Activated CD8-positive, alpha-beta memory T cell treated with anti-CD3 and anti-CD28 coated beads, Interleukin-2, amount 50 U/mL, for 48 hours (primary cell): ENCODE measurements at places on chromosomes 4 and X.

DNA sequence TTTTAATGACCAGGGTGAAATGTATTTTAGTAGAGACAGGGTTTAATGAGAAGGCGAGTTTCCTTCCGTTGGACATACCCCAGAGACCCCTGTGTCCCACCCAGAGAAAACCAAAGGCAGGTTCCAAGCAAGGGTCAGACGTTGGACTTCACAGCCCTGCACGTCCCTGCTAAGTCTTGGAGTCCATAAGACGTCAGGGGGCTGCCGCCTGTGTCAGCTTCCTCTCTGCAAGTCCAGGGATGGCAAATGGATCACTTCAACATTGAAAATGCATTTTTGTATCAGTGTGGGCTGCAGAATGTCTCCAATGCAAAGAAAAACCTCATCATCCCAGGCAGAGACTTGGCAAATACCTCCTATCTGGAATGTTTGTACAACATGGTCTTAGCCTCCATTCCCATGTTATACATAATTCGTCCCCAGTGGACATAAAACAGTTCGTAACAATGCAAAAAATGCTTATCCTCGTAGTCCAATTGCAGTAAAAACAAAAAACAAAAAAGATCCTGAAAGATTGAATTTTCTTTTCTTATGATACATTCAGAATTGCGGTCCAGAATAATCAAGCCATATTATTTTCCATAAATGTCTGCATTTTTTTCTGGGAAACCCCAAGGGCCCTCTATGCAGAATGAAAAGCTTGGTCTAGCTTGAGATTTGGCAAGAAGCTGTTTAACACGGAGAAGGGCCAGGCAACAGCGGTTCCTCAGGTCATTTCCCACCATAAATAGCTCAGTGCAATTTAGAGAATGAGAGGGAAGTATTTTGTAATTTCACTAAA, 190.9 kb downstream of the SHOX start:
- no peak for DNase-seq

DNA sequence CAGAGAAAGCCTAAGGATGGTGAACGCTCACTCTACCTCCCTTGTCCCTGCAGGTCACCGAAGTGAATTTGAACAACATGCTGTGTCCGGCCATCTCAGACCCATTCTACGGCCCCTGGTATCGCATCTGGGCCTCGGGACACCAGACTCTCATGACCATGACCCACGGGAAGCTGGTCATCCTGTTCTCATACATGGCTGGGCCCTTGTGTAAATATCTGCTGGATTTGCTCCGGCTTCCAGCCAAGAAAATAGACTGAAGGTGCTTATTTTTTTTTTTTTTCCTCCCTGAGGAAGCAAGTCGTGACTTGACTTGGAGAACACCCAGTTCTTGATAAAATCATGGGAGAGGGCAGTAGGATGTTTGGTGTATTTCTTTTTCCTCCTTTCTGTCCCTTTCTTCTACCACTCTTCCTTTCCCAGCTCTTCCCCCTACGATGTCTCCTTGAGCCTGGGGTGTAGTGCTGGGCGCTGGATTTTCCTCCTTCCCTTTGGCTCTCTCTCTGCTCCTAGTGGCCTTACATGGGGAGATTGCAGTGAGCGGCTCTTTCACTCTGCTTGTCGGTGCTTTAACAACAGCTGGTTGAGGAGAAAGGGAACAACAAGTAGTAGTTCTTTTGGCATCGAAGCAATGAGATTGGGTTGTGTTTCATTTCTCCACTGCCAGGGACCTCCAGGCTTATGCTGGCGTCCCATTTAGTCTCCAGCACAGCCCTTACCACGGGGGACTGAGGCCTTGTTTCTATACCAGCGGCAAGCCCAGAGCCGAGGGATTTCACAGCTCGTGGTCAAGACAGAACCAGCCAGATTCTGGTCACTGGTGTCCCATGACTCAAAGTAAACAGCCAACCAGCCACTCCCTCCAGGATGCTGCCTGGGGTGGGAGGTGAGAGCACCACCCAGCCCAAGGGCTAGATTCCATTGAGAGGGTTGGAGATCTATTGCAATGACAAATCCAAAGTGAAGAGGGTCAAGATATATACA, 144.4 kb downstream of the AMMECR1 start:
- no peak for DNase-seq

- DNase-seq: no peak
Measured at GRCh38 chr4:105130945-105131344, 15.7 kb upstream of the TET2 start.

DNA sequence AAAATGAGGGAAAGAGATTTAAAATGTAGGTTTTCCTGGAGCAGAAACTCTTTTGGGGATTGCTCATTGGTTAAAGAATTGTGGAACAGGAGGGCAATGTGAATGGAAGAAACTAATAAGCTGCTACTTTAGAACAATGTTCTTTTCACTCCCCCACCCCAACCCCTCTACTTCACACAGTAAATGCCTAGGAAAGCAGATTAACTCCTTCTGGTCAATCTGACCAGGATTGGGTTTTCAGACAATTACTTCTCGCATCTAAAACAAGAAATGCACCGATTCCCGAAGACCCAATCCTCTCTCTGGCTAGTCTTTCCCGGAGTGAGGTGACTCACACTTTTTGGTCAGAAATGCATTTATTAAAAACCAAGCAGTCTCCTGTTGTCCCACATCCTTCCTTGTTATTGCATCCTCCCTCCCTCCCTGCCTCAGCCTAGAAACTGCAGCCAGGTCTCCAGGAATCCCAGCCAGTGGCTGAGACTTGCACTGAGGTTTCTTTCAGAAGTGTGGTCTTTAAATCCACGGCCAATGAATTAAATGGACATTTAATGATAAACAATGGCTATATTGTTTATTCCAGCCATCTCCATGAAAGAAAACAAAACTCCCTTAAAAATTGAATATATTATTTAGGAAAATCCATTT, 21.4 kb downstream of the MFAP3L start:
- DNase-seq: no peak

GRCh38 chrX:56222473-56223000, 9.6 kb upstream of the KLF8 start:
- DNase-seq: no peak

DNA sequence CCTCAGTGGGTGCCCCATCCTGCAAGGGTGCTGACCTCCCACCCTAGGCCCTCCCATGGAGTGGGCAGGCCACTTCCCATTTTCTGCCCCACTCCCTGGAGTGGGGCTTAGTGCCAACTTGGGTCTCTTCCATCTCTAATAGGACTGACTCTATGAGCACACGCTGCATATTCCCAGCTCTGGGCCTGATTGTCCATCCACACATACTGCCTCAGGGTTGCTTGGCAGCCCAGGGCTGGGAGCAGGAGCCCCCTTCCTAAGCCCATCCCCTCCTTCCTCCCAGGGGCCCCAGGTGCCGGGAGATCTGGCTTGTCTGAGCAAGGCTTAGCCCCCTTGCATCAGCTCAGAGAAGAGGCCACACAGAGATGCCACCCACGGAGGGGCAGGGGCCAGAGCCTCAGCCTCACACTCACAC, 55.1 kb downstream of the PJA1 start:
- DNase-seq: no peak

- no peak for DNase-seq
Measured at GRCh38 chrX:80431505-80431832, 11.2 kb downstream of the TENT5D start.

DNA sequence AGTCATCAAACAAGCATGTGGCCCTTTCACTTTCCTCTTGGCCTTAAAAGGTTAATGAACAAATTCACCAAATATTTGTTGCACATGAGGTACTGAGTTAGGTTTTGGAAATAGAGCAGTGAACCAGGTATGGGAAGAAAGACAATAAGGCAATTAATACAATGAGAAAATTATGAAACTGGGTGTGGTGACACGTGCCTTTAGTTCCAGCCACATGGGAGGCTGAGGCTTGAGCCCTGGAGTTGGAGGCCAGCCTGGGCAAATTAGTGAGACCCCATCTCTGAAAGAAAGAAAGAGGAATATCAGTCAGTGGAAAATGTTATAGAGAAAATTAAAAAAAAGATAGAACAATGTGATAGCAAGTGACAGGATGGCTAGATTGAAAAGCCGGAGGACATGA, 8.1 kb downstream of the PHEX start:
- DNase-seq: no peak

- DNase-seq: no peak
Measured at GRCh38 chrX:120207009-120207605, 43.5 kb upstream of the ZBTB33 start.

GRCh38 chr4:74805601-74806000, 11.3 kb upstream of the BTC start:
- no peak for DNase-seq

DNA sequence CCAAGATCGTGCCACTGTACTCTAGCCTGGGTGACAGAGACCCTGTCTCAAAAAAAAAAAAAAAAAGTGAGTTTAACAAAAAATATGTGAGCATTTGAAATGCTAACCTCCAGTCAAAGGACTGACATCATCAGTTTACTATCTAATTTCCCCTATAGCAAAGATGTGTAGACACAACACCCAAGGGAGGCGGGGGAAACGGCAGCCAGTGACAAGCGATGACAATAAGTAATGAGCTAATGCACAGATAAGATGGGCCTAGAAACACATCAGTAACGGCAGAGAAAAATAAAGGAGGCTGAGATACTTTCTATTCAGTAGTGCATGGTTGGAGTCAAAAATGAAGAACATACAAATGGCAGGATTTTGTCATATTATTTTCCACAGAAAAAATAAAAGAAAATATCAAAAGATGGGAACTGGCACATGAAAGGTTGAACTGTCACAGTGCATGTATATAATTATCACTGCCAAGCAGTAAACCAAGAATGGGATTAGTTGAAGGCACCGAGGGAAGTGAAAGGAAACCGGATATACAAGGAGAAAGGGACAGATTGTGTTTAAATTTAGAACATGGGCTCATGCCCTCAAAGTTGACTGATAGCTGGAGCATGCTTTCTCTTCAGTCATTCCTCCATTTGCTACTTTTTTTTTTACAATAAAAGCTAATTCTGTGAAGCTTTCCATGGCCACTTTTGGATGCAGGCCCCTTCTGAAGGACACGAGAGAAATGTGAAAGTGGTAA, 41.8 kb downstream of the IGFBP7 start:
- DNase-seq: no peak

DNA sequence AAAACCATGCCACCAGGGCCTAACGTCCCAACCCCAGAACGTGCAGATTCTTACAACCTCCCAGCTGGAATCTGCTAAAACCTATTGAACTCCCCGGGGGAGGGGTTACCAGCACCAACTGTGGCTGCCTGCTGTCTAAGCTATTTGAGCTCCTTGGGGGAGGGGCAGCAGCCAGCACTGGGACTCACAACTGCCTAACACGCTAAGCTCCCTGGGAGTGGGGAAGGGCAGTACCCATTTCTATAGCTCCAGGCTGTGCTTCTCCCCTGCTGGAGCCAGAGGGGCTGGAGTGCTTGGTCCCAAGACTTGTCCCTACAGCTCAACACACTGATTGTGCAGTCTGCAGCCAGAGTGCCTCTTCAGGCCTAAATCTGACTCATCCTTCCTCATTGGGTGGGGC, 459.8 kb upstream of the FGF16 start:
- no peak for DNase-seq

- DNase-seq: no peak
Measured at GRCh38 chrX:9090766-9091165, 56.8 kb upstream of the FAM9B start.

- DNase-seq: no peak
Measured at GRCh38 chrX:42027367-42028000, 104.1 kb upstream of the CASK start.

DNA sequence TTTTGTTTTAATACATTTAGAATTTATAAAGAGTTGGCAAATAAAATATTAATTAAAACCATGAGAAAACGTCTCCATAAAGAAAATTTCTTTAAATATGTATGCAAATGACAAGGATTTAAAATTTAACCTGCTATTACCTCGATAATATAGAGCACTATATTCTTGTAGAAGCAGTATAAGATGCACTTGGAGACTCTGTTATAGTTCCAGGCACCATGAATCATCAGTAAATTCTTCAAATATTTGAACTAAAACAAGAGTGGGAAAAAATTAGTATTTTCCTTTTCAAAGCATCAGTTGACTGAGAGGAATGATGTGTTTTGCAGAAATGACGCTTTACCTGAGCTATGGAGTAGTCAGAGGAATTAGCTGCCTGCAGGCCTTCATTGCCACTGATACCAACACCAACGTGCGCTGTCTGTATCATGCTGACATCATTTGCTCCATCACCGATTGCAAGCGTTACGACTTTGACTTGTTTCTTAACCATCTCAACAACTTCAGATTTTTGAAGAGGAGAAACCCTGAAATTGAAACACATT, 67.3 kb downstream of the SHISA3 start:
- no peak for DNase-seq

- peak; percentile 32 for DNase-seq
Measured at GRCh38 chr4:6469144-6469543, 3.3 kb downstream of the PPP2R2C start.

DNA sequence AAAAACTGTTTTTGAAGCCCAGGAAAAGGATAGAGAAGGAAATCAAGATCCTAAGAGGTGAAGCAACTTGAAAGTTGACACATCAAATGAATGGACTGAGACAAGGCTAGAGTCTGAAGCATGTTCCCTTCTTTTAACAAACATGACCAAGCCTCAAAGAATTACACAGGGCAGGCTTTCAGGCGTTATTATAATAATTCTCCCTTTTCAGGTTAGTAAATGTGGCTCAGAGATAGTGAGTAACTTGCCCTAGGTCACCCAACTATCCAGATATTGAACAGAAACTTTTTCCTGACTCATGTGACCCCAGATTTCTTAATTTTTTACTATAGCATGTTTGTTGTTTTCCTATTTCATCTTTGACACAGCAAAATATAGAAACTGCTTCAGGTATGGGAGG, 91.7 kb downstream of the PPP1R2C start:
- no peak for DNase-seq

GRCh38 chrX:2732649-2733048, 19.2 kb upstream of the XG start:
- DNase-seq: no peak

DNA sequence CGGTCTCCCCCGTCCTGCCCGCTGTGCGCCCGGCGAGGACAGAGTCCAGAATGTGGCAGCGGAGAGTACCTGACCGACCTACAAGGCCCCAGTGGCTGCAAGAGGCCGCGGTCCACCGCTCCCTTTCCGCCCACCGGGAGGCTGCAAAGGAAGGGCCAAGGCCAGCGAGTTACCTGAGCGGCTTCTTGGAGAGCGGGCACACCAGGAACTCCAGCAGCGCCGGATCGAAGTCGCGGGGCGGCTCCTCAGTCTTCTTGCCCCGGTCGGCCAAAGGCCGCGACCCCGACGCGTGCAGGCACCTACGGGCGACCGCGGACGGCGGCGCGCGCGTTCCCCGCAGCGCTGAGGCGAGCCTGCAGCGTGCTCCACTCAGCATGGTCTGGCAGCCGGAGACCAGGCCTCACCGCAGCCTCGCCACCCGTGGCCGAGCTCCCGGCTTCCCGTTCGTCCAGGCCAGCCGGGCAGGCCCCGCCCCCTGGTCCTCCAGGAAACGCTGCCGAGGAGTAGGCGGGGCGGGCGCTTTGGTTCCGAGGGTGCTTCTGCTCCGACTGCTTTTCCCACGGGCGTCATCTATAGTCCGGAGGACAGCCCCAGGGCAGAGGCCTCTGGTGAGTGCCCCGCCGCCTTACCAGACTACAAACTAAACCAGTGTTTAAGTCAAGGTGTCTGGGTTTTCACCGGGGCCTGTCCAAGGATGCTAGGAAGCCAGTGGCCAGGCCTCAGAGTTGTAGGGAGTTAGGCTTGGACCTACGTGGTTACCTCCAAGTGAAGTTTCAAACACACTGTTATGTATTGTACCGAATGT, at the start of gene PYURF:
Gene PYURF (minus strand): TSS at position 452 of the 805 bp plus-strand sequence. CDS start 76 bp downstream, at position 376.
- DNase-seq: peak; percentile 90
